ENCODE measurements at places on chromosomes 4 and X.

DNA sequence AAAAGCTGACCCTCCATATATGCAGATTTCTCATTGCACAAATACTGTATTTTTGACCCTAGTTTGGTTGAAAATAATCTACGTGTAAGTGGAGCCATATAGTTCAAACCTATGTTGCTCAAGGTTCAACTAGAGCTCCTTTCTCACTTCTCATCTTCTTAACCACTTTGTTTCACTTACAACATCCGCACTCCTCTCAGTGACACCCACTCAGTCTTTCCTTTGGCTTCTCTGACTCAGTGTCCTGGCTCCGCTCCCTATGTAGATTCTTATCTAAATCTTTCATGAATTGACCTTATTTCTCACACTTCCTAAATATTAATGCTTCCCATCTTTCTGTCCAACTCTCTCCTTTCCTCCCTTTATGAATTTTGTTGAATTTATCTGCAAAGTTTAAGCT lies 32.9 kb upstream of the DKK2 start:
- DNase-seq: no peak

GRCh38 chr4:75391489-75392166 lies 122.6 kb downstream of the RCHY1 start:
- DNase-seq: no peak

DNA sequence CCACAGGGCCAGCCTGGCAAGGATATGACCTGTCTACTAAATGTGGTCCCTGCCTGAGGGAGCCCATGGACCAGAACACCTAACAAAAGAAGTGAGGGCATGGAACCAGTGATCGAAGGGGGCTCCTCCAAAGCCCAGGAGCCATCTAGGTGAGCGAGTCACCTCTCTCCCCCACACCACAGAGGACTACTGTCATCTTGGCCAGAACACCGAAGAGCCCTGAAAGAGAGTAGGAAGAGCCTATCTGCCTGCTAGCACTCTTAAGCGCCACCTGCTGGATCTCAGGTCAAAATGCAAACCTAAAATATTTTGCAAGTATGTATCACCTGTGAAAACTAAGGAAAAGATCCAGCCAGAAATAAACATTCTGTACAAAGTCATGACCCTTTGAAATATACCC lies 137.9 kb upstream of the ZXDB start:
- peak; percentile 0 for DNase-seq

DNA sequence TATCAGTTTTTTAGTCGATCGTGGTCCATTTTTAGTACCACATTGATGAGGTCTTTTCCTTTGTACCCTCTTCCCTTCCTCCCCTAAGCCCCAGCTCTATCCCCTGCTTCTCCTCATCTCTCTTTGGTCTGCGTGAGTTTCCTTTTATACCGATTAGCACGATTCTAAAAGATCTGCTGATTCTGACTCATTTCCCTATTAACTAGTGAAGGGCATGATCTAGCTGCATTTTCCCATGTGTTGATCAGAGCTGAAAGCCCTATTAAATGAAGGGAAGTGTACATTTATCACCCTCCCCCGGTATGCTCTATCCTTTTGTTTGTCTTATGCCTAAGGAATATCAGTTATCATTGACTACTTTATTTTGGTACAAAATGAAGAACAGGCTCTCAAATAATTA lies 181.7 kb upstream of the NPY2R start:
- DNase-seq: no peak

DNA sequence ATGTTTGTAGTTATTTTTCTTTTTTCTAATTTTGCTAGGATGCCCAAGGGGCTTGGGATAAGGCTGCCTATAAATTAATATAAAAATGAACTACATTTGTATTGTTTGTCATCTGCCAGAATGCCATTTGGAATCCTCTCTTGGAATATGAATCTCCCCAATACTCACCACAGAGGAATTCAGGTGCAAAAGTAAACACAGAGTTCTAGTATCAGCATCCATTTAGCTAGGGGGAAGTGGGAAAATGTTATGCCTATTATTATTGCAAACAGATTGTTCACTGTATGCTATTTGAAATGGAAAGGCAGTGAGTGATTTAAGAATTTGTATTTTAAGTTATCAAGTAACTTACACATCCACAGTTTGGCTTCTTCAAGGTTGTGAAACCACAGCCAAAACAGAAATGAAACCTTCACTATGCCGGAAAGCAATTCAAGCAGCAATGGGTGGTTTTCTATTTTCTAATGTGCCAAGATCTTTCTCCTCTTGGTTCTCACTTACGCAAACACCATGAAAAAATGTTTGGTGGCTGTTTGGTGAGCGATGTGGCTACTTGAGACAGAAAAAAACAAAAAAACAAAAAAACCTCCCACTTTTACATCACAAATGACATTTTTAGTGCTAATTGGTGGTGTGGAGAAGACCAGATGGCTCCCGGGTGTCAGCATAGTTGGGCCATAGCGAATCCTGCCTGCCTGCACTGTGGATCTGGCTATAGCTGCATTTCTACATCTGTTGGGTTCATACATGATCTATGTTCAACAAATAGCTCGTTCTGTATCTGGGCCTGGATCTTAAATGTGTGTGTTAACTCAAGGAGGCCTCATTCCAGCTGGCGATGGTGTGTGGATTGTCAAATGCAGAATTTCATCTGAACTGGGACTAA lies 200.8 kb upstream of the GIMD1 start:
- DNase-seq: no peak

GRCh38 chr4:153791746-153792617 lies 3.1 kb upstream of the SFRP2 start:
- peak; percentile 97 for DNase-seq

DNA sequence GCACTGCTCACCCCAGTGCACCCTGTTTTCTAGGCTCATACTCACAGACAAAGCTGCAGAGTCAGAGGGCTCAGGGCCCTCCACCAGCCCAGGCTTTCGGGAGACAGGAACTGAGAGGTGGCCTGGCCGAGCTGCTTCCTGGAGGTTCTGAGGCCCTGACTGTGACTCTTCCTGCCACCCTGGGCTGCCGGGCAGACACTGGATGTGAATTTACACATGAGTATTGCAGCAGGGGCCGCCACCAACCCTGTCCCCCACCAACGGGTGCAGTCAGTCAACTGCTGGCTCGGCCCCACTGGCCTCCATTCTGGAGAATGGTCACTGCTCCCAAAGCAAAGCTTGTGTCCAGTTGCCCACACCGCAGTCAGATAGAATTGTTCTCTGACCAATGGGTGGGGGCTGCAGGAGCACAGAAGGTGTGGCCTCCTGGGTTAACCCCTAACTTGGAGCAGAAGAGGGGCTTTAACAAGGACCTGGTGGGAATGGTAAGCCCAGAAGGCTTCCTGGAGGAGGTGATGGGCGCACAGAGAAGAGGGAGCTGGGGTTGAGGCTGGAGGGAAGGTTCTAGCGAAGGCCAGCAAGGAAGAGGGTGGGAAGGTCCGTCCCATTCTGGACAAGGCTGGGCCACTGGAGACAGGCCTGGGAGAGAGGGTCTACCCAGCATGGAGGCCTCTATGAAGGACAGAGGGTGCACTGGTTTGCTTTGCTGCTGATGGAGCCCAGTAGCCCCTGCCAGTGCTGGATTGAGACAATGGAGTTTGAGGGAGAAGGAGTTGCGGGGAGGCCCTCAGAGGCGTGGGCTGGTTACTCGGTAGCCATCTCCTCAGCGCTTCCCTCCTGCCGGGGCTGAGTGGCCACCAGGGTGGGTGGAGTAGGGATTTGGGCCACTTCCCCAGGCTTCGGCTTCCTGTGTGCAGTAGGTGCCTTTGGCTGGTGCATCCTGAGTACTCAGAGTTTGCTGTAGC lies 135.3 kb downstream of the CPZ start:
- DNase-seq: peak; percentile 41

GRCh38 chr4:102780476-102781144 lies 19.8 kb upstream of the MANBA start:
- DNase-seq: no peak

DNA sequence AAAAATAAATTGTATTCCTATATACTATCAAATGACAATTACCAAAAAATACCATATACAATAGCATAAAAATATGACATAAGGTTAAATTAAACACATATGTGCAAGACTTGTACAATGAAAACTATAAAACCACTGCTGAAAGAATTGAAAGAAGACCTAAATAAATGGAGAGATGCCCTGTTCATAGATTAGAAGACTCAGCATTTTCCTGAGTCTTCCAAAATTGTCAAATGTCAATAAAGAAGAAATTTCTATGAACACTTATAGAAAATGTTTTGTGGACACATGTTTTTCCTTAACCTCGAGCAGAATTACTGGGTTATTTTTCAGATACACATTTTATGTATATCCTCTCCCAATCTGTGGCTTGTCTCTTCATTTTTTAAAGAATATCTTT lies 103.1 kb upstream of the DCLK2 start:
- no peak for DNase-seq

- no peak for DNase-seq
Measured at GRCh38 chrX:135328421-135329005, 19.2 kb downstream of the ETDC start.

DNA sequence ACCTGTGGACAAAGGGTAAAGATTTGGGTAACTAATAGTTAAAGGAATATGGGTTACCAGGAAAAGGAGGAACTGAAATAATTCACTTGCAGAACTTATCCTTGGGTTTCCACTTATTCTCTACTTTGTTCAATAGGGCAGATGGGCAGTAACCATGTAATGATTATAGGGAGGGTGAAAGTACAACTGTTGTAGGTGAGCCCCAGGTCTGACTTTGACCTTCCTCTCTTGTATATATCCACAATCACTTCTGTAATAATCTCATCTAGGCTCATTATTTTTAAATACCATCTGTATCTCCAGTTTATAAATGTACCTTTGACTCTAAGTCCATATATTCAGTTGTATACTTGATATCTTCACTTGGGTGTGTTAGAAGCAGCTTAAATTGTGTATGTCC lies 32.1 kb downstream of the CXXC4 start:
- no peak for DNase-seq

DNA sequence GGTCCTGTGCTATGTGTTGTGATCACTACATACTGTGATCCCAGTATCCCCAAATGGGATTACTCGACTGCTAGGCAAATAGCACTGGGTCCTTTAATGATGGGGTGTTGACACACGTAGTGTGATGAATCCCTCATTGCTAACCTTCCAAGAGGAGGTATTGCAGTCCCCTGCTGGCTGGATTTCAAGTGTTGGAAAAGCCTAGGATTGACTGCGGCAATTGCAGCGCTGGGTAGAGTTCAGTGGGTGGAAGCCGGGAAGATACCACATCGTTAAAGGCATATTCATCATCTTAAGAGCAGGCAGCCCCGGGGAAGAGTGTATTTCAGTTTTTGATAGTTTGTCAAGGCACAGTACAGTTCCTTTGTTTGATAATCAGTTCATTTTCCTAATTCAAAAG lies 159.9 kb downstream of the TRIML1 start:
- DNase-seq: no peak

DNA sequence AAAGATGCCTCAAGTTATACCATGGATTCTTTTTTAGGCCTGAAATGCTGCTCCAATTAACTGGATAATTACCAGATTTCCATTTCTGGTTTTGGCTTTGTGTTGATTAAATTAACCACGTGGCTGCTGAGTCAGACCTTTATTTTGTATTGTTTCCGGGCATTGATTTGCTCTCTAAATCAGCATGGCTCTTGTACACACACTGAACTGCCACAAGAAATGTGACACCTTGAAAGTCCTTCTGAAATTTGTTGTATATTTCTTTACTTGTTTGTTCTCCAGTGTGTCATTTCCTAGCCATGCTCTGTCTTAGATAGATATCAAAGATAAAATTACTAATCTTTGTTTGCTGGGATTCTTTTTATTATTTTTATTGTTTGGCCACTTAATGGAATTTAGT lies 11.7 kb downstream of the MTTP start:
- DNase-seq: no peak

GRCh38 chr4:9762823-9763475 lies 18.5 kb upstream of the DRD5 start:
- DNase-seq: peak; percentile 29

DNA sequence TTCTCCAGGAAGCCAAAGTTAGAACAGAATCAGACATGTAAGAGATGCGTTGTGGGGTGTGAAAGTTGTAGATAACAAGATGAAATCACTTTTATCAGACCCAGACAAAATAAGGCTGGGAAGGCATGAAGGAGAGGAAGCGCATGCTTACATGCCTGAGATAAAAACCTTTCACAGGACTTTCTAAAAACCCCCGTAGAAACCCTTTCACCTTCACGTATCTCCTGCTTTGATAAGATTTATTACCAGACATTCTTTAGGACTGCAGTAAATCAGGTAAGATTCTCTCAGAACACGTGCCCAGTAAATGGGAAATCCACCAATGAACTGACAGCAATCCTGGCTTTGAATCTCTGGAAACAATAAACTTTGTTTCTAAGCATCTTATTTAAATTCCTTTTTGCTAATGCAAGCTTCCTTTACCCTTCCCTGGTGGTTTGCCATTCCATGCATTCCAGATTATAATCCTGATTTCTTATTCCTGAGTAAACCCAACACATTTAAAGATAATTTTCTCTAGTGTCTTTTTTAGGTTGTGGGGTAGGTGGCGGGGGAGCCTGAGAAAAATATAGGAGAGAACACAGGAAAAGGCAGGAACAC lies 254.6 kb upstream of the LDB2 start:
- no peak for DNase-seq

DNA sequence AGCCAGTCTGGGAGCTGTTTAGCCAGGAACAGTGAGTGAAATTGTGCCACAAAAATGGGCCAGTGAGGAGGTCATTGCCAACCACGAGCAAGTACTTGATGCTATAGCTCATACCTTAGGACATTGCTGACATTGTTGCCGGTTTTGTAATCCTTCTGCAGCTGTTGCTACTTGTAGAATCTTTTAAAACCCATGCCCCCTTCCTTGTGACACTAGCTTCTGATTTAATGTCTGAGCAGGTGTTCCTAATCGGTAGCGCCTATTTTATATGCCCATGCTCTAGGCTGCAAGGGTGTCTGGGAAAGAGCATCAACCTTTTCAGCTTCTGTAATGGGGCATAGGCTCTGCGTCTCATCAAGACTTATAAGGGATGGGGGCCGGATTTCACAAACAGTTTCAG lies 2.6 kb downstream of the POLA1 start:
- no peak for DNase-seq

DNA sequence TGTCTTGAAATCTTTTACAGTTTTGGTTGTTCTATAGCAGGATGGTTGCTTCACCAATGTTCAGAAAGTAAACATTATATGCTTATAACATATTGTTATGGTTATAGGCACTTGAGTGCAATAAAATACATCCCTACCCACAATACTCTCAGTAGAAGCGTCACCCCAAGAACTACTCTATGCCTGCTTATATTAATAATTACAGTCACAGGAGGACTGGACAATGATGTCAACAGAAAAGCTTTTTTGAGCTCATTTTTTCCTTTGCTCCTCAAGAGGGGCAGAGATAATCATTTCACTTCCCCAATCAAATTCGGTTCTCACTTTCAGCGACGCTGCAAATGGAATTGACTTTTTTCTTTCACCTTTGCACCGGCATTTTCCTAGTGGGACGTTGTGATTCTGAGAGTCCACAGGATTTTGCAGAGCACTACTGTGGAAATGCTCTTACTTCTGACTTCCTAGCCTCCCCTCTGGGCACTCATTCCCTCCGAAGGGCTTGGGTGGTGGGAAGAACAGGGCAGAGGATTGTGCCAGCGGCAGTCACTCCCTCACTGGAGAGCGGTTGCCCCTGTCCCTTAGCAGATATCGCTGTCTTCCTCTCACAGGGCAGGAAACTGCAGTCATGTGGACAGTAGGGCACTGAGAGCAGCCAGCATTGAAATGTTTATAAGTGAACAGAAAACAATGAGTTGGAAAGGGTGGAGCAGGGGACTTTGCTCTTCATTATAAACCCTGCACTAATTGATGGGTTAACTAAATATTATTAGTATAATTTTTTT lies 24.9 kb upstream of the SGMS2 start:
- no peak for DNase-seq

Measured in H1 (cell line).